Chondrocyte (in vitro differentiated cells): ENCODE measurements at places on chromosomes 11 and 22. TPM values are rescaled to one million over a fixed set of nuclear protein-coding genes. Genes with fewer than 3 reads are reported as not detected.

DNA sequence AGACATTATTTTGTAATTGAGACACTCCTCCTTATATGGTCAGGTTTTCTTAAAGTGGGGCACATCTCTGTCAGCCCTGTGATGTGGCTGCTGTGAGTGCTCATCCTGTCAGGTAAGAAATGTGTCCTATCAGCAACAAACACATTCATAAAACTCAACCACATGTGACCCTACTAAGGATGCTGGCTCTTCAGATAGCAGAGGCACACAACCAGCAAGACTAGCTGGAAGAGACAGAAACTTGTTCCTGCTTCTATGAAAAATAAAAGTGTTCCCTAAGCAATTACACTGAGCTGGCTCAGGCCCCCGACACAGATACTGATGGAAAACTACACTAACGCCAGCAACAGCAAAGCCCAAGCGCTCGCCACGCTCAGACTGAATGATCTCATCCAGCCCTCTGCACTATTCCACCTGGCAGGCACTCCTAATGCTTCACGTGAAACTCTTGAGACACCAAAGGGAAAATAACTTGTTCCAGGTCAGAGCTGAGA lies 49.8 kb upstream of the CYP2D6 start:
- no peak for DNase-seq

GRCh38 chr11:6200975-6201374 lies 2.0 kb downstream of the OR52W1 start:
- no peak for DNase-seq

- DNase-seq = no peak
These were observed at the start of gene BTG4 for GRCh38 chr11:111512296-111513239. TSS of gene BTG4 (minus strand) at chr11:111512386. CDS start at chr11:111498776, 13,610 bp downstream.

The SIPA1 gene
- 22.7 to 33.3 TPM (median 27.4 TPM) in 3 replicates for total RNA-seq

DNA sequence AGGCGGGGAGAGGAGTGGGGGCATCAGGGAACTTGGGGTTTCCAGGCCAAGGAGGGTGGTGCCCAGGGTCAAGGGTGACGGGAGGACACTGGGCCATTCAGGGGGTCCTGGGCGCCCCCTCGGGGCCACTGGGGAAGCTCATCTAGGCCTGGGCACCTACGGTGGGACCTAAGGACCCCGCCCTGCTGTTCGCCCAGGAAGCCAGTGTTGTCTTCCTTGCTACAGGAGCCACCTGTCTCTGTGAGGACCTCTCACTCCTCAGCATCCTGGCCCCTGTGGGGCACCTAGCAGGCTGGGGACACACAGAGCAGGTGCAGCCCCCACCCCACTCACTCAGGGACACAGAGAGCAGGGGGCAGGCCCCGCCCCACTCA lies 191.6 kb downstream of the IGLL1 start:
- no peak for DNase-seq

The OVOL1 gene
- total RNA-seq = 0.12 TPM in 1 of 3 replicates, not detected in the others

GRCh38 chr11:2708151-2708581 lies 8.4 kb upstream of the KCNQ1OT1 start:
- DNase-seq = peak; percentile 58

DNA sequence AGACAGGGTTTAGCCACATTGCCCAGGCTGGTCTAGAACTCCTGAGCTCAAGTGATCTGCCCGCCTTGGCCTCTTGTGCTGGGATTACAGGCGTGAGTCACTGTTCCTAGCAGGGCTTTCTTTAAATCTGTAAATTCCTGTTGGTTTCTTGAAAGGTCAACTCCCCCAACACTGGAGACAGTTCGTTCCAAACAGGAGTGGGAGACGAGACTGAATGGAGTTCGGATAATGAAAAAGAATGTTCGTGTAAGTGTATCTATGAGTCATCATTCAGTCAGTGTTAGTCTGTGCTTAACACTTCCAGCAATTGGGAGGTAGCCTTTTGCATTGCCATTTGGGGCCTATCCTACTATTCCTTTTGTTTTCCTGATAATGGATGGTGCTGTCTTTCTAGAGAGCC lies 10.0 kb upstream of the BACE1-AS start:
- no peak for DNase-seq

- DNase-seq = no peak
These were observed 46.9 kb upstream of the PICALM start for GRCh38 chr11:86115542-86116385.

- DNase-seq = no peak
These were observed 81.4 kb downstream of the TRIM29 start for GRCh38 chr11:120056301-120057027.

The VSTM5 gene
- total RNA-seq = not detected in 3 replicates

- DNase-seq = no peak
These were observed 9.0 kb upstream of the CCT8L2 start for GRCh38 chr22:16601437-16602223.

The KRTAP5-11 gene
- total RNA-seq = not detected in 3 replicates

GRCh38 chr11:821512-822371 lies 3.0 kb downstream of the PNPLA2 start:
- no peak for DNase-seq

DNA sequence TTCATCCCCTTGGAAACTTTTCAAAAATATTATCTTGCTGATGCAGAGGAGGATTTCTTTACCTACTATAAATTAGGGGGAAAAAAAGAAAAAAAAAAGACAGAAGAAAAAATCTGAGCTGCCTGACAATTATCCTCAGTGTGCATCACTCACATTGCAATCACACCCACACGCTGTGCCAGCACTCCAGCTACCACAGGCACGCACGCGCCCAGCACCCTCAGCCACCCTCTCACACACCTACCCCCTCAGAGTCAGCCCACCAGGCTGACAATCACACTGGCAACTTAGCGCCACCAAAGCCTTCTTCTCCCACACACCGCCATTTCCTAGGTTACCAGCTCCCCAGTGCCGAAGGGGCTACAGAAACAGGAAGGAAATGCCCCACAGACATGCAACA lies 236.1 kb downstream of the KCNA4 start:
- no peak for DNase-seq

The INPP5J gene
- total RNA-seq = 3.5 to 5.9 TPM (median 5.2 TPM) in 3 replicates

DNA sequence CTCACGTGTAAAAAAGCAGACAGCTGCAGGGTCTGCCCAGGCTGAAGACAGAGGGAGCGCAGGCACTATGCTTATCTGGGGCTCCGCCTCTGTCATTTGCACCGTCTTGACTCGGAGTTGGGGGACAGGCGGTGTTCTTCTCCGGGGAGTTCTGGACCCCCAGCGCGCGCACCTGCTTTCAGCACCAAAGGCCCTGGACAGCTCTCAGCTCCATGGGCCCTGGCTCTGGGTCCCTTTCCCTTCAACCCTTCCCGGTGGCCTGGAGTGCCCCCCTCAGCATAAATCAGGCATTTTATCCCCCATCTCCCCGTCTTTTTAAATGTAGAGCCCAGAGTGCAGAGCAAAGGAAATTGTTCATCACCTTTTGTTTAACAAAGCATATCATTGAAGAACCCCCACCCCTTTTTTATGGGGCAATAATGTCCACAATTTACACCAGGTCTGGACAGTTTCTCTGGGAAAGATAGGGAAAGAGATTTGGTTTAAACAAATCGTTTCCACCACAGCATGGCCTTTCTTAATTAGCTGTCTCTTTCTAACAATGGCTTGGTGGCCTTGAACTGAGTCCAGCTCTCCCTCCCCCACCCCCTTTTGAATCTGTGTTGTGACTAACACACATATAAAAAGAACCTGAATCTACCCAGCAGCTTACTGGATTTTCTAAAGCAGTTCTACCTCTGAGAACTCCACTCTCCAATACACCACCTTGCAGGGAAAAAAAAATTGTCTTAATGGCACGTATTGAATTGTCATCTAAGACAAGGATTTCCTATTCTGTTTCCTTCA lies 1.7 kb downstream of the SEZ6L start:
- DNase-seq = no peak

GRCh38 chr11:124892146-124892545 lies 5.5 kb downstream of the ROBO4 start:
- DNase-seq = no peak

- no peak for DNase-seq
These were observed 3.2 kb downstream of the FUT4 start for GRCh38 chr11:94546886-94547285.

The ADORA2A gene
- 2.3 to 3.6 TPM (median 2.4 TPM) in 3 replicates for total RNA-seq

The SEC14L6 gene
- total RNA-seq = 0.77 to 2.0 TPM (median 1.2 TPM) in 3 replicates

The GPR83 gene
- 0.05 TPM in 1 of 3 replicates, not detected in the others for total RNA-seq
